ENCODE measurements at places on chromosomes 6 and 20.

DNA sequence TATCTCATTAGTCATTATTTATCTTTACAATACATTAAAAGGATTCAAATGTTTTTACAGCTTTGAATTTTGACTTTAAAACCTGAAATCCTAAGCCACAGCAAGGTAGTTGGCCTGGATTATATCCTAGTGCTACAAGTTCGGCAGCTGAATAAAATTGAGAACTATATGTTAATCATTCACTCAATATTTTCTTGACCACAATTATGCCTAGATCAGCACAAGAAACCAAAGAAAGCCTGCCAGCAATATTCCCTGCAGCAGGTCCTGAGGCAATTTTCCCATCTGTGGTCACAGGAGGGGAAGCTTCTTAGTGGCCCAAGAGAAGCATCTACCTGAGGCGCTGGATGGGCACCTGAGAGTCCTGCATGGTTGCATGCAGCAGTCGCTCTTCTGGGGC lies 183.5 kb downstream of the GMDS start:
- DNase-seq, result no peak

DNA sequence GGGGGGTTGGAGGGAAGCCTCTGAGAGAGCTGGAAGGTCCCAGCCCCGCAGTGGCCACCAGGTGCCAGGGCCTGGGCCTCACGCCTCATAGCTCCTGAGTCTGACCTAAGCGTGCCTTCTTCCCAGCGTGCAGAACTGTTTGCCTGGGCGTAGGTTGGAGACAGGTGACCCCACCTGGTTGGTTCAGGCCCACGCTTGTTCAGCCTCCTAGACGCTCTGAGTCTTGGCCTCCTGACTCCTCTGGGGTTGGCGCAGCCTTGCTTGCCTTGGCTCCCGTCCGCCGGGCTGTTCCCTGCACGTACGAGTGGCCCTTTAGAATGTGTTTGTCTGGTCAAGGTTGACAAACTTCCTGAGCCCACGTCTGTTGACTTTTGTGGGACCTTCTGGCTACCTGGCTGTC lies 70.8 kb downstream of the EYA2 start:
- DNase-seq, result no peak

GRCh38 chr20:9139106-9139833 lies 70.4 kb downstream of the PLCB4 start:
- DNase-seq, result no peak

GRCh38 chr6:79551401-79551800 lies 14.2 kb upstream of the LCA5 start:
- no peak for DNase-seq

DNA sequence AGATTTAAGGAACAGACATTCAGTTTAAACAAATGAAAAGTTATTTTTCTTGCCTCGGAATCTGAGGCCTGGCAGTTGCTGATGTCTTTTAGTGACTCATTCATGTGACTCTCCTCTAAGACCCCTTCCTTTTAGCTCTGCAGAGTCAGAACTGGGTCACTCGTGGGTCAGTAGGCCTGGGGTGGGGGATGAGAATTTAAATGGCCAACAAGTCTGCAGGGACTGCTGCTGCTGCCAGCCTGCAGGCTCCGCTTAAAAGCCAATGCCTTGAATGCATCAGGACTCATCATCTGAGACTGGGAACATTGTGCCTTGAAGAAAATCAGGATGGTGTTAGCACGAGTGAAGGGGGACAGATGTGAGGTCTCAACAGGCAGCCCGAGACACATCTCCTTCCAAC lies 404.3 kb downstream of the CDH26 start:
- DNase-seq, result no peak

DNA sequence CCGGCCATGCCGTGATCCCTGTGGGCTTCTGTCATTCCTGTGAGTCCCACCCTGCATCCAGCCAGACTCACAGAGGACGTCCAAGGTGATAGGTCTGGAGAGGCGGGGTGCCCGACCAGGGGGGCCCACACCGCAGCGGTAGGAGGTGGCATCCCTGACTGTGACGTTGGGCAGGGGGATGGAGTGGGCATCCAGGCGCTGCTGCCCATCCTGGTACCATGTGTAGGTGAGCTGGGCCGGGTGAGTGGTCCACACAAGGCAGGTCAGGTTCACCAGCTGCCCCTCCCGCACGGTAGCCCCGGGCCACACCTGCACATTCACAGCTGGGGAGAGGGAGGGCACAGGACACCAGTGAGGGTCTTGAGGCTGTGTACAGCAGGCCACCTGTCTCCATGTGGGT lies 11.6 kb upstream of the ADAM33 start:
- no peak for DNase-seq

DNA sequence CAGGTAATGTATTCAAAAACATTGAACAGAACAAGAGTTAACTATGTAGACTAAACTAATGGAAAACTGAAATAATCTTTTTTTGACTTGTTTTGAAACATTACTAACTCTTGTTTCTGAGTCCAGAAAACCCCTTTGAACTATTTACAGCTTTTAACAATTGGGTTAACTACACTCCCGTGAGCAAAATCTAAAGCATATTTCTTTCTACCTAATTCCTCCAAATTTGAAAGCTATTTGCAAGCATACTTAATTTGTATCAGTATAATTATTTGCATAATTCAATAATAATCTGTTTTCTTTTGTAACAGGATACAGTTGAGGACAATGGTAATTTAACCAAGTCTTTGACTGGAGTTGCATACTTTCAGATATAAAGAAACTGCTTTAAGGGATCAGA lies 62.6 kb upstream of the AGPAT4 start:
- no peak for DNase-seq

- no peak for DNase-seq
These were observed 38.4 kb downstream of the MYH7B start for GRCh38 chr20:34993941-34994508.

DNA sequence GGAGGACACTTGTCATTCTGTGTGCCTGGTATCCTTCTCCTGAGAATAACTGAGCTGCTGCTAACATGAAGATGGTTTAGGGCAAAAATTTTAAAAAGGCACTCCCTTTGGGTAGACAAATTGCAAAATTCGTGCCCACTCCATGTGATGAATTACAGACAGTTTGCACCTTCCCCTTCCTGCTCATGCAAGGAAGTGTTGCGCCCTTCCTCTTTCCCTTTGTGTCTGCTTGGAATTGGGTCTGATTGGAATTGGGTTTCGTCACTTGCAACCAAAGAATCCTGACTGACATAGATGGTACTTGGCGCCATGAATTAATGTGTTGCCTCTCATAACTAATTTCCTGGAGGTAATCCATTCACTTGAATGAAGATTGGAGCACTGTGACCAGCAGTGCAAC lies 62.3 kb upstream of the SHLD1 start:
- DNase-seq, result no peak

DNA sequence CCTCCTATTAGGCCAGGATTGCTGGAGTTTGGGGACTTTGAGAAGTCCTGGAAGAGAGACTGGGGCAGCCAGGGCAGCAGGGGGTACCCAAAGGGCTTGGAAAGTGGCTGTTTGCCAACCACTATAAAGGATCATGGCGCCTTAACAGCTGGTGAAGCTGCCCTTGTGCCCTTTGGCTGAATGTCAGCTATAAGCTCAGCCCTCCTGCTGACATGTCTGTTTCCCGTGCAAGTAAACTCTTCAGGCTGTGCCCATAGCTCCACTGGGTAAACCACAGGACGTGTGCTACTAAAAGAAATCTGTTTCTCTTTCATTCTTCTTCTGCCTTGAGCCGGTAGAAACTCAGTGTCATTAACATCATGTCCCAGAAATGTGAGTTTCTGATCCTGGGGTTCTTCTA lies 97.3 kb downstream of the CAP2 start:
- DNase-seq, result no peak

GRCh38 chr6:54874349-54875048 lies 27.9 kb downstream of the FAM83B start:
- DNase-seq, result no peak

DNA sequence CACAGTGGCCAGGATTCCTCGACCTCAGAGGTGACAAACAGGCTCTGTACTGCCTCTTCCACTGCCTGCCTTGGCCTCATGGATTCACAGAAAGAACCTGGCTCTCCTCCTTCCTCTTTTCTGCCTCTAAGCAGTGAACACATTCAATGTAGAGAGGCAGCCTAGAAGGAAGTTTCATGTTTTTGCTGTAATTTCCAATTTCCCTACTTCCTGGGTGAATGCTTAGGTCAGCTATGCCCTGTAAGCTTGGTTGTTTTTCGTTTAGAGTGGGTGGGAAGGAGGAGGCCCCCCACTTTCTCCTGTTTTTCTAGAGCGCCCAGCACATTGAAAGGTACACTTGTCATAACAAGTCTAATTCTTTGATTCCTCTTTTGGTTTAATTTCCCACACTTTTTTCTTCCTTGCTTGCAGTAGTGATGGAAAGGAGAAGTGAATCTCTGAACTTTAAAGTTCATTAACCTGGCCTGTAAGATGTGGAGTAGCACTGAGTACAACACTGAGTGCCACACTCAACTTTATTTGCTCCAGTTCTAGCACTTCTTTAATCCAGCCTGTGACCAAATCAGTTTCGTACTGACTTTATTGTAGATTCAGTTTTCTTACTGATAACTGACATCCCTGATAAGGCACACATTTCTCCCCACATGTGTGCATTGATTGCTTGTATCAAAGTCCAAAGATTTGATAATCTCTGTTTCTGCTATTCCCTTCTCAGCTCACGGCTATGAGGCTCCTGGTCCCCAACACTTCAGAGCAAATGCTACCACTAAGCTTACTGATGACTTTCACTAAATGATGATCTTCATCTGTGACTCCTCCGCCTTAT lies 100.0 kb upstream of the MAN1A1 start:
- DNase-seq, result no peak

GRCh38 chr6:117674503-117674902 lies 766 bp upstream of the NUS1 start:
- no peak for DNase-seq

DNA sequence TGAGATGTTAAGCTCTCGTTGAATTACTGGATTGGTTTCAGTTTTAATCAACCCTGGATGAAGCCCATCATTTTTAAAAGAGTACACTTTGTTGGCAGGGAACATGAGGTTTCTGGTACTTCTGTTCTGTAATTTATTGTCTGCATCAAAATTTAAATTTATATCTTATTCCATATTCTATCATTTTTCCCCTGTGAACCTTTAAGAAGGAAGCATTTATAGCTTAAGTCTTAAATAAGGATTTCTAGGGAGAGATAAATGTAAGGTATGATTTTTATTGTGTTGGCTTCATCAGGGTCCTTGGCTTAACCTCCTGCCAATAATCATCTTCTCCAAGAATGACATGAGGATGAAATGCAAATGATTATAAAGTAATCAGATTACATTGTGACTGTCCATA lies 40.6 kb downstream of the MLIP start:
- DNase-seq, result no peak

GRCh38 chr20:19817017-19817416 lies 59.0 kb downstream of the RIN2 start:
- DNase-seq, result no peak

DNA sequence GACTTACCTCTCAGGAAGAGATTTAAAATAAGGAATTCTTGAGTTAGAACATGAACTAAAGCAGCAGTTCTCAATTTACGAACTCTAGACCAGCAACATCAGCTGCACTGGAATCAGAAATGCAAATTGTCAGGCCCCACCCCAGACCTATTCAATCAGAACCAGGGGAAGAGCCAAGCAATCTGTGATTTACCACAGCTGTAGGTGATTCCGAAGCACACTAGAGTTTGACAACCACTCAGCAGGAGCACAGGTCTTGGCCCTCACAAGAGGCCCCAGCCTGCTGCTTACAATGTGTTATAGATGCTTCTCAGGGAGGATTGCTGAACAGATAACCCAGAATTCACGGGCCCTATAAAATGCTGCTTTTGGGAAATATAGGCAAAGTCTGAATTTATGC lies 279.2 kb downstream of the PTPRK start:
- no peak for DNase-seq

DNA sequence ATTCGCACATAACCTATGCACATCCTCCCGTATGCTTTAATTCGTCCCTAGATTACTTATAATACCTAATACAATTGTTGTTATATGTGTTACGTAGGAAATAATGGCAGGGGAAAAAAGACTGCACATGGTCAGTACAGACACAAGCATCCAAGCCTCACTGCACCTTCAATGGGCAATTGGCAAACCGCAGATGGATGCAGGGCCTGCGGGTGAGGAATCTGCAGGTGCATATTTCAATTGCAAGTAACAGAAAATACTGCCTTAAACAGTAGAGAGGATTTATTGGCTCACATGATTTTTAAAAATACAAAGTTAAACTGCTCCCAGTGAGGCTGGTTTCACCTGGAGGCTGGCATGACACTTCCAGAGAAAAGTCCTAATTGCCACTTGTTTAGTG lies 142.1 kb upstream of the MLN start:
- no peak for DNase-seq

- no peak for DNase-seq
These were observed 7.8 kb downstream of the MBOAT1 start for GRCh38 chr6:20204512-20204894.

DNA sequence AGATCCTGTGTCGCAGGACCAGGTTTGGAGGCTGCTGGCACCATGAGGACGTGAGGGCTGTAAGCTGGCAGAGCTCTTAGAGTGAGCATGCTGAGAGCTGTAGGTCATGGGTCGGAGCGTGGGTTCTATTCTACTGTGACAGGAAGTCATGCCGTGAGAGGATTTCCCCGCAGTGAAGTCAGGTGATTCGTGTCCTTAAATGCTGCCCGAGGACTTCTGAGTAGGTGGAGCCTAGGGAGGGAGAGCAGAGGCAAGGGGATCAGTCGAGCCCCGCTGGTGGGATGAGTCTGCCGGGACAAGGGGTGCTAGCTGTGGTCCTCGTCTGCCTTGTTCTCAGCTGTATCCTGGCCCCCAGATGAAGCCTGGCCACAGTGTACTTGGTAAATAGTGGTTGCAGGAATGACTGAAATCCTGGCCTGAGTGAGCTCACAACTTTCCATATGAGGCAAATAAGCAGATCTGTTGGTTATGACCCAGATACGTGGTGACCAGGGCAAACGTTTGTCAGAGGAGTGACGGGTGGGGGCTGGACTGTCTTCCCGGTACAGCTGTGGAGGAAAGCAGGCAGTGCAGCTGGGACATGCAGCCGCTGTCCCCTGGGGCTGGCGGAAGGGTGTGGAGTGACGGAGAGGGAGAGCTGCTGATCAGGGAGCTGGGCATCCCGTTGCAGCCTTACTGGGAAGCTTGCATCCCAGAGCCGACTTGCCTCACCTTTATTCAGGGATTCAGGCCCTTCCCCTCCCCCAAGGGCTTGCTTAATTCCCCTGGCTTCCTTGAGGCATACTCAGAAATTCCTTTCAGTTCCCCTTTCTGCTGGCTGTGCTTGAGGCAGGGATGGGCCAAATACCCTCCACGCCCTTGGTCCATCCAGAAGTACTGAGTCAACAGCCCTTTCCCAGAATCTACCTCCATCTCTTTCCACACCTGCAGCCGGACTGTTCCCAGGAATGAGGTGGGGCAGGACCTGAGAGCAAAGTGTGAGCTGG lies 250.9 kb upstream of the RREB1 start:
- DNase-seq, result no peak

- DNase-seq, result no peak
These were observed 214.7 kb upstream of the PROKR2 start for GRCh38 chr20:5531318-5532081.

DNA sequence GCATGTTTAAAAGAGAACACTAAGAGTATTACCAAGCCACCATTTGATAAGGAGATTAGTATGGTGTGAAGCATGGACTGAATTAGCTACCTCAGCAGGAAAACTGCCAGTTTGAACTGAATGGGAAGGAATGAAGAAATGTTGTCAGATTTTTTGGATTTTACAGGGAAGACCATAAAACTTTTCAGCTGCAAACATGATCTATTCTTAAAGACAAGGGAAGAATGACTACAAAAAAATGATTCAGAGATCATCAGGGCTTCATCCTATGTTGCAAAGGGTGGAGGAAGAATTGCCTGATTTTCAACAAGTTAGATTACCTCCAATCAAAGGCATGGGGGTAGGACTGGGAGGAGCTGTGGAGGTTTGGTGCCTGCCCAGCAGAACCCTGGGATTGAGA lies 49.3 kb upstream of the MTRF1L start:
- no peak for DNase-seq

- DNase-seq, result no peak
These were observed 23.1 kb downstream of the PFDN4 start for GRCh38 chr20:54231036-54231435.

All from NCI-H1436 (cell line).